ENCODE measurements at places on chromosomes 12 and 14.

DNA sequence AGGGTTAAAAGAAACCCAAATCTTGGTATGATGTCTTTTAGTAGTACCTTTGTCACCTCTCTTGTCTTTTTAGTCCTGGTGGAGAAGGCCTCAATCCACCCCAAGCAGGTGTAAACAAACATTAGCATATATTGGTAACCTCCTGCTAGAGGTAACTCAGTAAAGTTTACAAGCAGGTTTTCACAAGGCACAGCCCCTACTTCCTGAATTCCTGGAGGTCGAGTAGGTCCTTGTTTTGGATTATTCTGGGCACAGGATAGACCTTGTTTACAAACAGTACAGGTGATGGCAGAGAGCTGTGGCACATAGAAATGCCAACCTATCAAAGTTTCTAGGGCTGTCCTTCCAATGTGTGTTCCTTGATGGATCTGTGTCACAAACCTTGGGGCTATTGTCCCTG lies 99.1 kb downstream of the ALG10 start:
- no peak for DNase-seq

- no peak for DNase-seq
Measured at GRCh38 chr12:132736378-132736777, 25.3 kb downstream of the ANKLE2 start.

DNA sequence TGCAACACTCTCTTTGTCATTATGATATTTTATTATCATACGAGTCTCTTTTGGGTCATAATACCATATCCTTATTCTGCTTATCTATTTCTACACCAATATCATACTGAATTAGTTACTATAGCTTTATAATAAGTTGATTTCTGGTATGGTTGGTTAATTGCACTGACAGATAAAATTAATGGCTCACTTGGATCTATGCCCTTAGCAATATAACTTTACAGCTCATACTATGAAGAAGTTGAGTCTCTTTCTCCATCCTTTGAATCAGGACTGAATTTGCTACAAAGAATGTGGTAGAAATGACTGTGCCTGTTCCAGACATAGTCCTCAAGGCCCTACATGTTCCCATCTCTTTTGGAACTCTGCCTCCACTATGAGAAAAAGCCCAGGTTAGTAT lies 139.7 kb upstream of the DYRK2 start:
- DNase-seq = no peak

- DNase-seq = no peak
Measured at GRCh38 chr14:60655898-60656685, 6.8 kb upstream of the SIX1 start.

- no peak for DNase-seq
Measured at GRCh38 chr12:68326716-68327115, 5.4 kb downstream of the MDM1 start.

- DNase-seq = no peak
Measured at GRCh38 chr12:52193991-52194390, 2.2 kb upstream of the KRT80 start.

DNA sequence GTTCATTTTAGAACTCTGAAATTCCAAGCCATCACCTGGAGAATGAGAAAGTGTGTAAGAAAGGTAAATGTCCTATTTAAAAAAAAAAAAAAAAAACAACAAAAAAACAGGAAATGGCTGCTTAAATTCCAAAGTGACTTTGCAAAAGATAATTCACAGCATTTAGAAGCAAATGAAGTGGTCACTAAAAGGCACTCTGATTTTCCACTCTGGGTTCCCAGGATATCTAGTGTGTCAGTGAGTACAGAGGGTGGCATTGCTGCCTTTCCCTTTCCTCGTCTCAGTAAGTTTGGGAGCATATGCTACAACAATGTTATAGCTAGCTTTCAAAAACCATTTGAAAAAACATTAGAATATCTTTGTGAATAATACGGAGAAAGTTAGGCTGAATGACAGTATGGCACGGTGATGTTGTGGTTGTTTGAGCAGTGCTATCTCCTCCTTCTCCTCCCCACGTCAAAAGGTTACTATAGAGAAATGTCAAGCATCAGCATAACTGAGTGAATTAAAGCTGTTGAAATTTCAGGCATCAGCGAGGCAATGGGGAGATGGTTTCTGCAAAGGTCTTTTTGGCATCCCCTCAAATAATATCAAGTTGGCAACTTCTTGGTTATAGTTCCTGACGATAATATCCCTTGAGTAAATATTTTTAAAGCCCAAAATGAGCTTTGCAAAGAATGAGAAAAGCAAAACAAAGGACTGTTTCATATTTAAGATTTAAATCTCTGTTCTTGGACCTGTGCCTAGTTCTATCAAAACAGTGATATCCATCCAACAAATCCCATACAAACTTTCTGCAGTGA lies 164.5 kb upstream of the E2F7 start:
- DNase-seq = no peak

GRCh38 chr14:92108345-92109254 lies 2.2 kb upstream of the ATXN3 start:
- no peak for DNase-seq

DNA sequence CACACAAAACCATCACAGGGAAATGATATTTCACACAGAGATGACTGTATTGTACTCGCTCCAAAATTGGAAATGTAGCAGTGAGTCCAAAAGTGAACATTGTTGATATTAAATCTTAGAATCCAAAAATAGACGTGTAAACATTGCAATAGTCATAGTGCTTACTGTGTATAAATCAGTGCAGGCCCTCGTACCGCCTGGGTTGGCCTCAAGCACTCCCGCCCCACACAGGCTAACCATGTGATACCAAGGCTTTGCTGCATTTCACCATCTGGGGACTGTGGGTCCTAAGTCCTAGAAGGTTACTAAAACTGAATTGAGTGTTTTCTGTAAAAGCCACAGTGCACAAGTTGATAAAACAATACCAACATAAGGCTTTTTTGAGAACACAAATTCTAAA lies 107.3 kb downstream of the PPP2R5E start:
- no peak for DNase-seq

DNA sequence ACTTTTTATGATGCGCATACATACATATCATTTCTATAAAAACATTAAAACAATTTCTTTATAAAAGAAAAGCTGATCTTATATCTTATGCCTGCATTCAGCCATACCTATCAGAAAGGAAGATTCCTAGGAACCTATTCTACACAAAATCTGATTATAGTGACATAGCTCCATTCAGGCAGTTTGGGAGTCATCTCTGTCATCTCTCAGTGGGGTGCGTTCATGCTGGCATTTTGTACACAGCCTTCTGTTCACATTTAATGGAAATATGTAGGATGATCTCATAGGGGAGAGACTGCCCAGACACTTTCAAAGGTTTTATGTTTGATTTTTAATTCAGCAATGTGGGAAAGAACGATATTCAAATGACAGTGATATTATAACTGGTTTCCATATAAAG lies 52.9 kb downstream of the ATL1 start:
- no peak for DNase-seq

GRCh38 chr14:72318648-72319047 lies 386.4 kb downstream of the RGS6 start:
- DNase-seq = no peak

DNA sequence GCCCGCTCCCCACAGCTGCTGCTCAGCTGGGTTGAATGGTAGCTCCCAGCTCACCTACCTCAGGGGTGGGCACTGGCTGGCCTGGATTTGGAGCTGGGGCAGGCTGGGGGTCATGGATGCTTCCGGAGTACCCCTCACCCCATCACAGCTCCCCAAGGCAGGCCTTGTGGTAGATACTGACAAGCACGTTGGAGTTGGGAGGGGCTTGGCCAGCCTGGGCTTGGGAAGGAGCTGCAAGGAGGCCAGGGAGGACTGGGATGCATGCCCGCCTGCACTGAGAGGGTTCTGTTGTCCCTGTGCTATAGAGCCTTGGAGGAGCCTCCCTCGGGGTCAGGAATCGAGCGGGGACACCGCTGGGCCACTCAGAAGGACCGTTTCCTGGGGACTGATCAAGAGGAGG lies 14.2 kb downstream of the TMEM63C start:
- DNase-seq = no peak

DNA sequence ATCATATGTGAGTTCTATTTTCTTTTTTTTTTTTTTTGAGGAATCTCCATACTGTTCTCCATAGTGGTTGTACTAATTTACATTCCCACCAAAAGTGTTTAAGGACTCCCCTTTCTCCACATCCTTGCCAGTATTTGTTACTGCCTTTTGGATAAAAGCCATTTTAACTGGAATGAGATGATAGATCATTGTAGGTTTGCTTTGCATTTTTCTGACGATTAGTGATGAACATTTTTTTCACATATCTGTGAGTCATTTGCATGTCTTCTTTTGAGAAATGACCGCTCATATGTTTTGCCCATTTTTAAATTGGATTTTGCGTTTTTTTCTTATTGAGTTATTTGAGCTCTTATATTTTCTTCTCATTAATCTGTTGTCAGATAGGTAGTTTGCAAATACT lies 394.8 kb downstream of the LRFN5 start:
- DNase-seq = no peak

GRCh38 chr14:54629183-54629582 lies 62.3 kb downstream of the SAMD4A start:
- DNase-seq = no peak

DNA sequence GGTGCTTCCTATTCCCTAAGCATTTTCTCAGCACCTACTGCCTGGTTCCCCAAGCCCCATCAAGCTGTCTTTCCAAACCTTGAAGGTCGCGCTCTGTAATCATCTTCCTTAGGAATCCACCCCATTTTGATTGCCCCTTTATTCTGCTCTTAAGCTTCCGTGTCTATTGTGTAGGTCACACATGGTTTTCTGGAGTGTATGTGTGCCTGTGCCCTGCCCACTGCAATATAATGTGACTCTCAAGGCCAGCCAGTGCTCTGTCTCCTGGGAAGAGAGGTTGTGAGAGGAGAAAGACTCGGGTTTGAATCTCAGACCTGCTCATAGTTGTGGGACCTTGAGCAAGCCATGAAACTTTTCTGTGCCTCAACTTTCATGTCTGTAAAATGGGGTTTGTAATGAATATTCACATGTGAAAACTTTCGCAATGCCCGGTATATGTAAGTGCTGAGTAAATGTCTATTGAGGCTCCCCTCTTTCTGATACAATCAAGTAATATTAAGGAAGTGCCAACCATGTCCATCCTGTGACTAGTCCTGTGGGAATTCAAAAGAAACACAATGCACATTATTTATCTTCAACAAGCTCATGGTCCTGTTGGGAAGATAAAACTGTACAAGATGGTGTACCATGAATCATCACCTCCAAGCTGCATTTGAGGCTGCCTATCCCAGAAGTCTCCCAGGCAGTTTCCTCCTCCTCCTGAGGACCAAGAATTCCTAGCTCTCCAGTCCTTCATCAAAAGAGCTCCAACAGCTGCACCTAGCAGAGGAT lies 774 bp upstream of the KRT75 start:
- no peak for DNase-seq

DNA sequence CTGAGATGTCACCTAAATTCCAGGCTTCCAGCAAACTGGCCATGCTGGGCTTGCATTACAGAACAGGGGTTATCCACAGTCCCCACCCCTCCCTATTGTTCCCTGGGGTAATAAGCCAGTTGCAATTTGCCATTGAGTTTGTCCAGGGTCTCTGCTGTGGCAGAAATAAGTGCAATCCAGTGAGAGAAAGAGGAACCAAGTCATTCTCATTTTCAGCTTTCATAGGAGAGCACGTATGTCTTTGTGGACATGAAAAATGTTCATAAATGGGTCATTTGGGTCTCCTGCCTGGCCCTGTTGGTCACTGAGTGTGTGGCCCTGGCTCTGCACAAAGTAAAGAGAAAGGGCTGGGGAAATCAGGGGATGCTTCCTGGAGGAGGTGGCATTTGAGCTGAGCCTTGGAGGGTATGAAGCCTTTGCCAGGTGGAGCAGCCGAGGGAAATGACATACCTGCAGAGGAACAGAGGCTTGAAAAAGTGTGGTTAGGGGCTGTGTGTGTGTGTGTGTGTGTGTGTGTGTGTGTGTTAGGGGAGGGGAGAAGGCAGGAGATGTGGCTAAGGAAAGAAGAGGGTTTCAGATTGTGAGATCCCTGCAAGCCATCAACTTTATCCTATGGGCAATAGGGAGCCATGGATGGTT lies 29.3 kb downstream of the CMKLR1 start:
- DNase-seq = no peak

DNA sequence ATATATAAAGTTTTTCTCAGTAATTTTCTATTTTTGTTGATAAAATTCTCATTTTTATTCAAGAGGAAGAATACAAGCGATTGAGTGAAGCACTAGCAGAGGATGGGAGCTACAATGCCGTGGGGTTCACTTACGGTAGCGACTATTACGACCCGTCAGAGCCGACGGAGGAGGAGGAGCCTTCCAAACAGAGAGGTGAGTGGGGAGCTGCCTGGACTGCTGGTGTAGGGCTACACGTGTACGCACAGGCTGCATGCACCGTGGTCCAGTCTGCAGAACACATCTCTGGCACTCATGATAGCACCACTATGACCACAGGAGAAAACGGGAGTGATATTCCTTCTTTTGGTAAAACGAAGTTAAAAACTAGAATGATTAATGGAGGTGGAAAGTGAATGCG lies 3.9 kb downstream of the SFSWAP start:
- DNase-seq = no peak

- DNase-seq = no peak
Measured at GRCh38 chr12:23535441-23535840, 414.0 kb downstream of the SOX5 start.

- DNase-seq = no peak
Measured at GRCh38 chr12:115232455-115233156, 548.6 kb upstream of the TBX3 start.

- no peak for DNase-seq
Measured at GRCh38 chr14:90487462-90487861, 90.6 kb downstream of the CALM1 start.

- no peak for DNase-seq
Measured at GRCh38 chr12:126480451-126480850, 1415.2 kb downstream of the AACS start.

DNA sequence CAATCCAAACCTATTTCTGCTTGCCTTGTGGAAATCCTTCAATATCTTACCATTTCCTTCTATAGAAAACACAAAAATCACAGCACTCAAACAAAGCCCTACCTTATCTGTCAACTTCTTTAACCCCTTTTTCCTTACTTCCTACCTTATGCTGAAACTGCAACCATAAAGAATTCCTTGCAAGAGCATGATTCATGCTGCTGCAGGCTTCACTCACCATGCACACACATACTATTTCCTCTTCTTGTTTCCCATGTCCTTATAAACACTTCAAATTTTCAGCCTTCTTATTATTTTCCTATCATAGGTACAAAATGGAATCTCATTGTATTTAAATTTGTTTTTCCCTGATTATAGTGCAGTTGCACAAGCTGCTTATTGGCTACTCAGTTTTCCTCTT lies 23.3 kb downstream of the LMNTD1 start:
- DNase-seq = no peak

DNA sequence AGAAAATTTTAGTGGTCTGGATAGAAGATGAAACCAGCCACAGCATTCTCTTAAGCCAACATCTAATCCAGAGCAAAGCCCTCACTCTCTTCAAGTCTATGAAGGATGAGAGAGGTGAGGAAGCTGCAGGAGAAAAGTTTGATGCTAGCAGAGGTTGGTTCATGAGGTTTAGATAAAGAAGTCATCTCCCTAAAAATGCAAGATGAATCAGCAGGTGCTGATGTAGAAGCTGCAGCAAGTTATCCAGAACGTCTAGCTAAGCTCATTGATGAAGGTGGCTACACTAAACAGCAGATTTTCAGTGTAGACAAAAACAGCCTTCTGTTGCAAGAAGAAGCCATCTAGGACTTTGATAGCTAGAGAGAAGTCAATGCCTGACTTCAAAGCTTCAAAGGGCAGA lies 48.5 kb downstream of the FBXO33 start:
- no peak for DNase-seq
